ENCODE measurements at places on chromosomes 11 and 22.

GRCh38 chr11:94543695-94544645 is at the start of gene FUT4:
FUT4 (plus strand) TSS chr11:94543921; CDS start chr11:94544134, 213 bp downstream.
- peak; percentile 21 for DNase-seq

DNA sequence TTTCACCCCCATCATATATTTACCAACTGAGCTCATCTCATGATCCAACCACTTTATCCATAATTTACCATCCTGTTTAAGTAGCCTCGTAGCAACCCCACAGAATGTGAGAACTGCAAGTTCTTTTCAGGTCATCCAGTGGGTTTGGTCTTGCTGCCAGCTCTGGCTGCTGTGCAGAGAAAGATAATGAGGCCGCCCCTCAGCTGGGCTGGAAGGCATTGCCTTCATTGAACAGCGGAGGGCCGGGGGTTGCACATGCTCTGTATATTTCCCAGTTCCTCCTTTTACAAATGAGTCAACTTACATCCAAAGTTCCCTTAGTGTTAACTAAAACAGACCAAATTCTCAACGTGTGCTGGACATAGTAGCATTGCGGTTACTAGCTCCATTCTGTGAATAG is 96.7 kb downstream of the SYN3 start:
- no peak for DNase-seq

DNA sequence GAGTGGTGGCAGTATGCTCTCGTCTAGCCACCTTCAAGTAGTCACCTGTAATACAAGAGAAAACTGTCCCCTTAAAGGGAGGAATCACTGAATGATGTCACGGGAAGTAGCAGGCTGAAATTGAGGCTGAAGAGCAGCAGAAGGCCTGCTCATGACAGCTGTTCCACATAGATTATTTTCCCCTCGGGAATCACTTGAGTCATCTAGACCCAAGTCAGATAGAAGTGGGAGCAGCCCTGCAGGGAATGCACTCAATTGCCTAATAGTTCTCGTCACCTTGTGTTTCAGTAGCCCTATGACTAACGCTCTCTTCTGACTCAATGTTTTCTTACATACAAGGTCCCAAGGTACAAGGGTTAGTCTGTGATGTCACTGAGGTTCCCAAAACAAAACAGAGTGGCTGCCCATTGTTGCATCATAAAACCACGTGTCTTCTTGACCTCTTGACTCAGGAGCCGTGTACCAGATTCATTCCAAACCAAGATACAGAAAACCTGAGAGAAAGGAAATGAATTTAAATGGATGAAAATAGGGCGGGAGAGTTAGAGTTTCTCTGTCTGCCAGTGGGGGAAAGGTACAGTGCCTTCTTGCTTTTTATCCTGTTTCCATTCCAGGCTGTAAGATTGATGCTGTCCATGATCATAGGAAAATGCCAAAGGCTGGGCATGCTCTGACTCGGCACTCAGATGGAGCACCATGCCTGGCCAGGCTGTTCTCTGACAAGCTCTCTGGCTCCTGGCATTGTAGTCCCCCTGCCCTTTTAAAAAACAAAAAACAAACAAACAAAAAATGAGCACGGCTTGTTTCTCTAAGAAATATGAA is 21.6 kb upstream of the C11orf96 start:
- DNase-seq: peak; percentile 96

GRCh38 chr22:30864441-30865420 is 103.8 kb downstream of the MORC2 start:
- DNase-seq: no peak

DNA sequence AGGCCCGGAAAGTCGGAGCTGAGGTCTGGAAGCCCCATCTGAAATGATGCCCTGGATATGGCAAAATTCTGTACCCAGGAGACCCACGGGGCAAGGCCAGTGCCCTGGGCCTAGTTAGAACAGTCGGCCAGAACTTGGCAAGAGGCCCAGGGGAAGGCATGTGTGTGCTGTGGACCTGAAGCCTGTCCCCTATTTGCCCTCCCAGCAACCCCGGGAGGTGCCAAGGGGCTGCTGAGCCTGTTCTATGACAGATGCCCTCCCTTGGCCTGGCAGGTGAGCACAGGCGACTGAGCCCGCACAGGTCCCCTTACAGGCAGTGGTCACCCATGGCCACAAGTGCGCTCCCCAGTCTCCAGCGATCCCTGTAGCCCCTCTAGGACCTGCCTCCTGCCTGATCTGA is 51.7 kb downstream of the NAT10 start:
- DNase-seq: no peak

DNA sequence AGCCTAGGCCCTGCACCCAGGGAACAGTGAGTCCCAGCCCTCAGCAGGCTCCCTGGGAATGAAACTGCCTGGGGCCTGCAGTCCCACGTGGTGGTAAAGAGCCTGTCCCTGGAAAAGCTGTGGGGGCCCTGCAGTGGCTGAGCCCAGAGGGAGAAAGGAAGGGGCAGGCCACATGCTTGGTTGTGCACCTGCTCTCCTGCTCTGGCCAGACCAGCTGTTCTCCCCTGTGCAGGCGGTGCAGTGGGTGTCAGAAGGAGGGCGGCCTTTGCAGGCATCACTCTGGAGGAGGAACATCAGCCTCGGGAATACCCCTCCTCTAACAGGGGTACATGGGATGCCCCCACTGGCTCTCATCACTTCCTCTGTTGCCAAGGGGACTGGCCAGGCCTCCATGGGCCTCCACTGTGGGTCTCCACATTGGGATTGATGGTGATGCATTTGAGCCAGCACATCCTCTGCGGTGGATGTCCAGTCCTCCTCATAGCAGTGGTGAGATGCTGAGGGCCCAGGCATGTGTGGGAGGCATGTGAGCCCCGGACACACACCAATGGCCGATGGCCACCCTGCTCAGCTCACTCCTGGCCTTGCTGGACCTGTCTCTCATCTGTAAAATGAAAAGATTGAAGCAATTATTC is 690.4 kb downstream of the BRD1 start:
- no peak for DNase-seq

- DNase-seq: no peak
These were observed 921.0 kb downstream of the KCNA4 start for GRCh38 chr11:29095821-29096220.

- no peak for DNase-seq
These were observed 442.9 kb upstream of the RAG2 start for GRCh38 chr11:37040921-37041320.

GRCh38 chr11:80118073-80118472 is 677.2 kb upstream of the TENM4 start:
- DNase-seq: no peak

- DNase-seq: no peak
These were observed 66.7 kb upstream of the DBX1 start for GRCh38 chr11:20226933-20227332.

- DNase-seq: no peak
These were observed 30.3 kb downstream of the BLID start for GRCh38 chr11:122085712-122086111.

DNA sequence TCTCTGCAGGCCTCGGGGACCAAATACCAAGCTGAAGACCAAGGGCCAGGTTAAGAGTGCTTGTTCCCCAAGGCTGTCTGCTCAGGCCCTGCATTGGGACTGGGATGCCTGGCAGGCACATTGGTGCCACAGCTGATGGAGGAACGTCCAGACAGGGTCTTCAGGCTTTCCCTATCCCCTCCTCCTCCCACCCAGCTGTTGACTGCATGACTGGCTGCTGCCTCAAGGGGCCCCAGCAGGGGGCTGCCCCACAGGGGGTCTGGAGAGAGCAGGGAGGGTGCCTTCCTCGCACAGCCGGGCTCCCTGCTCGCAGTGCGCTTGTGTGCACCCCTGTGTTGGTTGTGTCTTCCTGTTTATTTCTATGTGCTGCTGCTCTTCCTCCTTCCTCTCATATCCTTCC is 9.9 kb downstream of the RCOR2 start:
- no peak for DNase-seq

- no peak for DNase-seq
These were observed 27.4 kb downstream of the TUG1 start for GRCh38 chr22:30996462-30996861.

GRCh38 chr11:74927496-74927895 is 21.4 kb downstream of the XRRA1 start:
- no peak for DNase-seq

DNA sequence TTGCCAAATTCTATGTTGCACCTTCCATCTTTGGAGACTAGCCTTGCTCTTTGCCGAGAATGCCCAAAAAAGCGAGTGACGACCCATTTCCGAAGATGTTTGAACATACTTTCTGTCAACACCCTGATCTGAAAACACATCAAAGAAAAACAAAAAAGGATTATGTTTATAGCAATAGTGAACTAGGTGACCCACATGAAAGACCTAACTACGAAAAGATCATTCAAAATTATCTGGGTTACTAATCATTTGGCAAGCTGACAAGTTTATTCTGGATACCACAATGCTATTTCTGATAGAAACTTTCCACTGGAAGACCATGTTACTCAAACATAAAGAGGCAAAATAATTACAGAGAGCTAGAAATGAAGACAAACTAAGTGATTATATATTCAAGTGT is 27.0 kb downstream of the KCNJ1 start:
- no peak for DNase-seq

- DNase-seq: no peak
These were observed 145.3 kb downstream of the NCAM1 start for GRCh38 chr11:113106507-113106906.

- no peak for DNase-seq
These were observed 14.3 kb upstream of the TMEM86A start for GRCh38 chr11:18684267-18684666.

DNA sequence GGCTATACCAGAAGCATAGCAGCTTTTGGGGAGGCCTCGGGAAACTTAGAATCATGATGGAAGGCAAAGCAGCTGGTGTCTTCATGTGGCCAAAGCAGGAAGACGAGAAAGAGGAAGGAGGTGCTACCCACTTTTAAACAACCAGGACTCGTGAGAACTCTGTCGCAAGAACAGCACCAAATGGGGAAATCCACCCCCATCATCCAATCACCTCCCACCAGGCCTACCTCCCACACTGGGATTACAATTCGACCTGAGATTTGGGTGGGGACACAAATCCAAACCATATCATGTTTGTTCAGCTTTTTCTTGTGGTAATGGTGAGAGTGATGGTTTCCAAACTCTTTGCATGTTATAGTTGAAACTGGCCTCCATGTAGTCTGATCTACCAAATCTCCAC is 32.5 kb upstream of the OR10D3 start:
- no peak for DNase-seq

GRCh38 chr11:12092714-12093113 is 17.7 kb upstream of the MICAL2 start:
- peak; percentile 53 for DNase-seq

DNA sequence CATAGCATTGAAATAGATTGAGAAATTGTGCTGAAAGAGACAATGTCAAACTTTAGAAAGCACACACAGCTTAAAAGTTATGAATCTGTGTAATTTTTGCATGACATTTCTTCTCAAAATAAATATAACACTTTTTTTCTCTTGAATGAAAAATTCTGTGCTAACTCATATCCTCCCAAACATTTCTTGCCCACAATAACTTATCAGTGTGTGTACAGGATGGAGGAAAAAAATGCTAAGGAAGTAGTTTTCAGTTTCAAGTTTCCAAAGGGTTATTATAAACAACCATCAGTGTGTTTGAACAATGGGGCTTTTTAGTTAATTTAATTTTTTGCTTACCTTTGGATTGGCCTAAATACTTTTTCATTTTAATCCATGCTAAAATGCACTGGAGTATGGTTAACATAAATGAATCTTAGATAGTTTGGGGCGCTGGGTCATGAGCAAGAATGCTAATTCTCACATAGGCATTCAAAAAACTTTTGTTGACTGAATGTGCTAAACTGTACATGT is 82.9 kb upstream of the ARHGAP20 start:
- DNase-seq: no peak

DNA sequence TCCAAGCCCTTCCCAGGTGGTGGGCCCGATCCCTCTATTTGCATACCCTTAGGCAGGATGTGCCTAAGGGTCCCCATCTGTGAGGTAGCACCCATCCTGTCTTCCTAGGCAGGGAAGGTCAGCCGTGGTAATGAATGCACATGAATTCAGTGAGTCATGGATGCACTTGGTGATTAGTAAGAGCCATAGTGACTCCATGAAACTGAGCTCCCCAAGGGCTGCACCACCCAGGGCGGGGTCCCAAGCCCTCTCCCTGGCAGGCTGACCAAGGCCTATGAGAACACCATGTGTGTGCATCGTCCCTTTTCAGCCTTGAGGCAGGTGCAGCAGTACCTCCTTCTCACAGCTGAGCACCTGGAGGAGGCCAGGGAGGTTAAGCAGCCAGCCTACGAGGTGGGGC is 15.6 kb upstream of the SUSD2 start:
- no peak for DNase-seq

GRCh38 chr11:115220423-115220822 is 283.8 kb downstream of the CADM1 start:
- DNase-seq: no peak

GRCh38 chr22:23604939-23605712 is 25.0 kb upstream of the IGLL1 start:
- DNase-seq: no peak

DNA sequence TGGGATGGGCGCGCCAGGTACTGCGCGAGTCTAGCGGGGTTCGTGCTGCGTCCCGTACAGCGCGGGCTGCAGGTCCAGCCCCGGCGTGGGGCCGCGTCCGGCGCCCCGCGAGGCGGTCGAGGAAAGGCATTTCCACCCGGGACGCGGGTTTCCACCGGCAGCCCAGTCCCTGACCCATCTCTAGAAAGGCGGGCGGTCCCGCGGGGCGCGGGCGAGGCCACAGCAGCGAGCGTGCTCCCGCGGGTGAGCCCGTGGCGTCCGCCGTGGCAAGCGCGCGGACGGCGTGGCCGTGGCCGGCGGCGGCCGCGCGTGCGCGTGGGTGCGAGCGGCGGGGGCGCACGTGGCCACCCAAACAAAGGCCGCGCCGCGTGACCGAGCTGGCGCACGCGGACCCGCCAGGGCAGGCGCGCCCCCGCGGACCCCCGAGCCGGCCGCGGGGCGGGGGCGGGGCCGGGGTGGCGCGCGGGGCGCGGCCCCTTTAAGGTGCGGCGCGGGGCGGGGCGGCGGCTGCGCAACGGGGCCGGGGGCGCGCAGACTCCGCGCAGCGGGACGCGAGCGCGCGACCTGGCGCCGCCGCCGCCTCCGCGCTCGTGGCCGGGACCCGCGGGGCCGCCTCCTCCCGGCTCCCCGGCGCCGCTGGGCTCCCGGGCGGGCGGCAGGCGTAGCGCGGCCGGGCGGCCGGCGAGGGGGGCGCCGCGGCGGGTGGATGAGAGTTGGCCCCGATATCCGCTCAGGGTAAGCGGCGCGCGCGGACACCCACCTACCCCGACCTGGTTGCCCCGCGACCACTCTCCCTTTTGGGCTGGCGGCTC is 39.3 kb upstream of the CELSR1 start:
- peak; percentile 65 for DNase-seq

- DNase-seq: no peak
These were observed 218.2 kb upstream of the CCDC179 start for GRCh38 chr11:23078289-23078971.

GRCh38 chr22:29061773-29062172 is at the start of gene C22orf31:
C22orf31 (minus strand) TSS chr22:29061831; CDS start chr22:29061792, 39 bp downstream.
- no peak for DNase-seq

Data from SK-MEL-5 (cell line).